Activated naive CD4-positive, alpha-beta T cell treated with anti-CD3 and anti-CD28 coated beads, Interleukin-2, amount 10 ng/mL, durations not matched to agents 7 days and 5 days (primary cell): ENCODE measurements at places on chromosomes 13 and 19.

GRCh38 chr19:32615569-32615968 lies 34.6 kb downstream of the PDCD5 start:
- H3K4me3 ChIP-seq, result no peak overlapping the region
- no peak for DNase-seq
- peaks cover 47% of the 10 kb centered on the region for H3K36me3 ChIP-seq
- H3K4me1 ChIP-seq, result no peaks in the 10 kb centered on the region
- H3K27me3 ChIP-seq, result no peaks in the 10 kb centered on the region

GRCh38 chr13:32535115-32535514 lies 3.5 kb downstream of the N4BP2L2 start:
- H3K4me3 ChIP-seq, result peak overlapping the region; percentile 0
- no peaks in the 10 kb centered on the region for H3K27me3 ChIP-seq
- peaks cover 76% of the 10 kb centered on the region for H3K4me1 ChIP-seq
- H3K27ac ChIP-seq, result no peak overlapping the region

DNA sequence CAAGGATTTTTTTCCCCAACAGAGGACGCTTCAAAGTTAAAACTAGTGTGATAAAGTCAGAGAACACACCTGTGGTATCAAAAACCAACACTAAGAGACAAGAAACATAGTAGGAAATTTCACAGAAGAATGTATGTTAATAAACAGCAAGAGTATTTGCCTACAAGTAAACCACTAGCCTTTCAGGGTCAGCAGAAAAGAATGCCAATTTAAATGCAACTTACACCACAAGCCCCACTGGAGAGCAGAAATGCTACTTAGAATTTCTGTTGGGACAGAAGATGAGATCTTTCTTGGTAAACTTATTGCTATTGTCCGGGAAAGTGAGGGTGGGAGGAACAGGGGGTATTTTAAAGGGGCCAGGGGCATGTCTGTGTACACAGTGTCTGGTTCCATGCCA lies 68.6 kb downstream of the STK24 start:
- peaks cover 40% of the 10 kb centered on the region for H3K36me3 ChIP-seq
- H3K27ac ChIP-seq, result peak overlapping the region; percentile 73
- H3K4me1 ChIP-seq, result peaks cover 75% of the 10 kb centered on the region

- H3K27ac ChIP-seq, result peak overlapping the region; percentile 94
- no peak for DNase-seq
- H3K36me3 ChIP-seq, result peaks cover 33% of the 10 kb centered on the region
- H3K4me1 ChIP-seq, result peaks cover 26% of the 10 kb centered on the region
These were observed 890 bp upstream of the ZNF611 start for GRCh38 chr19:52735734-52736133.

- H3K27me3 ChIP-seq, result no peaks in the 10 kb centered on the region
- no peaks in the 10 kb centered on the region for H3K36me3 ChIP-seq
- H3K4me1 ChIP-seq, result no peaks in the 10 kb centered on the region
- no peak overlapping the region for H3K4me3 ChIP-seq
- no peak for DNase-seq
These were observed 278.7 kb downstream of the DIAPH3 start for GRCh38 chr13:59885076-59885475.

- no peak for DNase-seq
- no peak overlapping the region for H3K4me3 ChIP-seq
- no peak overlapping the region for H3K27ac ChIP-seq
- peaks cover 19% of the 10 kb centered on the region for H3K4me1 ChIP-seq
- H3K36me3 ChIP-seq, result peaks cover 57% of the 10 kb centered on the region
- H3K27me3 ChIP-seq, result peaks cover 4% of the 10 kb centered on the region
These were observed 3.4 kb downstream of the TRAPPC2B start for GRCh38 chr19:57366776-57367175.

- H3K4me3 ChIP-seq, result peak overlapping the region; percentile 61
- DNase-seq, result no peak
These were observed 65.5 kb downstream of the RASA3 start for GRCh38 chr13:114066956-114067355.

DNA sequence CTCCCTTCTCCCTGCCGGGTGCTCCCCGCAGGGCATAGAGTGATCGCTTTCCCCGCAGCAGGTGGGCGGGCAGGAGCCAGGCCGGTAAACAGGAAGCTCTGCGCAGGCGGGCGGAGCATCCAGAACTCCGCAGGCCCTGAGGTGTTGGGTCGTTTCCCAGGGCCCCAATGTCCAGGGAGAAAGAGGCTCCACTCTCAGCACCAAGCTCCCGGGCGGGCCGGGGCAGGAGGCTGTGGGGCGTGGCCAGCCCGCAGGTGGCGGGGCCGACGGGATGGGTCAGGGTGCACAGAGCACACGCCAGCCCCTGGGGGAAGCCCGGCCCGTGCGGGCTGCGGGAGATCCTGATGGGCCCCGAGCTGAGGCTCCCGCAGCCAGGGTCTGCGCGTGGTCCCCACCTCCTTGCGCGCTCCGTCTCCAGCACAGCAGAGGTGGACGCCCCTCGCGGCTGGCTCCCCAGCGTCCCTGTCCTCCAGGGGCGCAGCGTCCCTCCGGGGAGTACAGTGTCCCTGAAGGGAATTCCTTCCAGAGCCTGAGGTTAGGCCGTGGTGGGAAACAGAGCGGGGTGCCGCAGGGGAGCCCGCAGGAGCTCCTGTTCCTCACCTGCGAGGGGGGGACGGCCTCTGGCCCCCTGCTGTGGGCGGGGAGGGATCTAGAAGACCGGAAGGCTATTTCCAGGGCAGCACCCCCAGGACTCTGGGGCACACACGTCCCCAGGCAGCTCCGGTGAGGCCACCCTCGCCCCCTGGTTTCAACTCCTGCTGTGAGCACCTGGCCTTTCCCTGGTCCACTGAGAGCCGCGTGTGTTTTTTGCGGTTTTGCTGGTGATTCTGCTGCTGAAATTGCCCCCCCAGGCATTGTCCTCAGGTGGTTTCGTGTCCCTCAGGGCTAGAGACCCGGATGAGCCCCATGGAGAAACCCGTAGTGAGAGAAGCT lies 12.2 kb downstream of the PIP5K1C start:
- peaks cover 4% of the 10 kb centered on the region for H3K27me3 ChIP-seq
- peak; percentile 71 for DNase-seq
- peak overlapping the region; percentile 69 for H3K4me3 ChIP-seq
- H3K27ac ChIP-seq, result peak overlapping the region; percentile 84
- H3K36me3 ChIP-seq, result peaks cover 19% of the 10 kb centered on the region

DNA sequence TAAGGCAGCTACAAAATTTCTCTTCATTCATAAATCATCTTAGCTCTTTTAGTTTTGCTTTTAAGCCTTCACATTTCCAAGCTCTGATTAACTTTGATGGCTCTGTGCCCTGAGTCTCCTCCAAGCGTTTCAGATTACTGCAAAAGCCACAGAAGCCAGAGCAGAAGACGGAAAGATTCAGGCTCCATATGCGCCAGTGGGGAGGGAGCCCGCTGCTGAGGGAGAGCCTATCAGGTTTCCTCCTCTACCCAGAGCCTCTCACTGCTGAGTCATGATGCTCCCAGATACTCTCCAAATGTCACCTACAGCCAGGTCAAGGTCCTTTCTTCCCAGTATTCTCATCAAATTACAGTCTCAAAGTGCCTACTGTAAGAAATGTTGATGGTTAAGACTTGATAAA lies 193.6 kb downstream of the RAP2A start:
- H3K36me3 ChIP-seq, result no peaks in the 10 kb centered on the region
- no peak overlapping the region for H3K27ac ChIP-seq
- peaks cover 3% of the 10 kb centered on the region for H3K27me3 ChIP-seq
- no peak overlapping the region for H3K4me3 ChIP-seq

- H3K27me3 ChIP-seq, result no peaks in the 10 kb centered on the region
- H3K4me3 ChIP-seq, result no peak overlapping the region
- no peak for DNase-seq
- H3K4me1 ChIP-seq, result no peaks in the 10 kb centered on the region
- H3K36me3 ChIP-seq, result no peaks in the 10 kb centered on the region
- H3K27ac ChIP-seq, result no peak overlapping the region
These were observed 298.4 kb downstream of the FGF14 start for GRCh38 chr13:102103469-102103868.

GRCh38 chr13:24927810-24928404 lies 163.9 kb downstream of the RNF17 start:
- no peak overlapping the region for H3K4me3 ChIP-seq
- H3K27me3 ChIP-seq, result peaks cover 54% of the 10 kb centered on the region
- no peak for DNase-seq
- H3K27ac ChIP-seq, result no peak overlapping the region

DNA sequence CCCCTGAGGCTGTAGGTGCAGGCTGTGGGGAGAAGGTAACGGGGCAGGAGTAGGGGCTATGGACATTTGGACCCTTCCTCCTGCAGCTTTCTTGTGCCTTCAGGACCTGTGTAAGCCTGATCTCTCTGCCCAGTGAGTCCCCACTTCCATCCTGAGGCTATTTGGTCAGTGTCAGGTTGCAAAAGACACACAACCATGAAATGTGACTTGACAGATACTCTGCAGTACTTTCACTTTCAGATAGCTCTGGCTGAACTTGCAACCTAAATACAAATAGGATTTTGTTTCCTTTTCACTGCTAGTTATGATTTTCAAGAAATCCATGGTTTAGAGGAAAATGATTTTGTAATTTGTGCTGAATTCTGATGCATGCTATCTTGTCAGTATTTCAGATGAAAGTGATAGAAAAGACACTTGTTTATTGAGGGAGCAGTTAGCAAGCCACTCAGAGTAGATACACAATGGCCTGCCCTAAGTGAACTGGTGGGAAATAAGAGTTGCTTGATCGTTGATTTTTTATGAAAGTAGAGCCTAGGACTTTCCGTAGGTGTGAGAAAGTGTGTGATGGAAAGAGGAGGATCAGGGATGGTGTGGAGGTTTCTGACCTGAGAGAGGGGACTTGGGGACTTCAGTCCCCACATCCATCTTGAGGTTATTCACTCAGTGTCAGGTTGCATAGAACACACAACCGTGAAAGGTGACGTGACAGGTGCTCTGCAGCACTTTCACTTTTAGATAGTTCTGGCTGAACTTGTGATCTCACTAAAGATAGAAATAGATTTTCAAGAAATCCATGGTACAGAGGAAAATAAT lies 18.1 kb upstream of the EID2 start:
- peaks cover 1% of the 10 kb centered on the region for H3K36me3 ChIP-seq
- peak overlapping the region; percentile 62 for H3K4me3 ChIP-seq
- H3K27me3 ChIP-seq, result no peaks in the 10 kb centered on the region
- peaks cover 34% of the 10 kb centered on the region for H3K4me1 ChIP-seq
- DNase-seq, result peak; percentile 59
- H3K27ac ChIP-seq, result peak overlapping the region; percentile 93

GRCh38 chr19:32403291-32403995 lies 2.1 kb upstream of the DPY19L3 start:
- no peak for DNase-seq
- H3K27ac ChIP-seq, result peak overlapping the region; percentile 45
- no peaks in the 10 kb centered on the region for H3K36me3 ChIP-seq

- H3K27ac ChIP-seq, result no peak overlapping the region
- peaks cover 95% of the 10 kb centered on the region for H3K27me3 ChIP-seq
- peaks cover 13% of the 10 kb centered on the region for H3K4me1 ChIP-seq
- DNase-seq, result no peak
- H3K4me3 ChIP-seq, result no peak overlapping the region
These were observed 2.0 kb downstream of the NPAS1 start for GRCh38 chr19:47021536-47022139.

DNA sequence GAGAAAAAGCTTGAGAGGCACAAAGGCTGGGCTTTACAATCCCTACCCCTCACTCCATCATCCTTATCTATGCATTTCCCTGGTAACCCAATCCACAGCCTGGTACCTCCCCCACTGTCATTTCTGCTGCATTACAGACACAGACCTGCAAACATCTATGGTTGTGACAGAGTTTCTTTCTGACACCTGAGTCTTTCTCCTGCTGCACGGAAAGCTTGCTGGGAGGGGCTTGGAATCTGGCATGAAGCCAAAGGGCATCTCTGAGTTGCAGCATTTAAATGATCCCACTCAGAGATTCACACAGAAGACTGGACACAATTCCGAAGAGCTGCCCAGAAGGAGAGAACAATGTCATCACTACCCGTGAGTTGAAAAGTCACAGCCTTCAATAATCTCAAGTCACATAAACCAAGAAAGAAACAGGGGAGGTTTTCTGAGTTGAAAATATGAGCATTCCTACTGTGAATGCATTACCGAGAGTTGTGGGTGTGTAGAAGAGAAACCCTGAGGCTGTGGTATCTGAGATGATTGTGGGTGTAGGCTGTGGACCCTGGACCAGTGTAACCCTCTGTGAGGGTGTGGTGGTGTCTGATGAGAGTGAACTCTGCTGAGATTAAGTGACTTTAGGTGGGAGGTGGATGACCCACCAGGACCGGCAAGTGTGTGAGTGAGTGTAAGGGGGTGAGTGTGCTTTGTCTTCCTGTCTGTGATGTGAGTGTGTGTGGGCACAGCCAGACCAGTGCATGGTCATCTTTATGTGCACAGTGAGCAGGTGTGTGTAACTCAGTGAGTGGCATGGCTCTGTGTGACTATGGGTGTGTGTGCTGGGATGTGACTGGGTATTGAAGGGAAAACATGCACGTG lies at the start of gene LGALS14:
LGALS14 (plus strand) TSS at position 301 of the 864 bp plus-strand sequence; CDS start at position 349, 48 bp downstream.
- peaks cover 17% of the 10 kb centered on the region for H3K36me3 ChIP-seq
- DNase-seq, result no peak
- H3K27ac ChIP-seq, result peak within 1 kb of the TSS; percentile 86
- peaks cover 11% of the 10 kb centered on the region for H3K27me3 ChIP-seq
- no peak within 1 kb of the TSS for H3K4me3 ChIP-seq

DNA sequence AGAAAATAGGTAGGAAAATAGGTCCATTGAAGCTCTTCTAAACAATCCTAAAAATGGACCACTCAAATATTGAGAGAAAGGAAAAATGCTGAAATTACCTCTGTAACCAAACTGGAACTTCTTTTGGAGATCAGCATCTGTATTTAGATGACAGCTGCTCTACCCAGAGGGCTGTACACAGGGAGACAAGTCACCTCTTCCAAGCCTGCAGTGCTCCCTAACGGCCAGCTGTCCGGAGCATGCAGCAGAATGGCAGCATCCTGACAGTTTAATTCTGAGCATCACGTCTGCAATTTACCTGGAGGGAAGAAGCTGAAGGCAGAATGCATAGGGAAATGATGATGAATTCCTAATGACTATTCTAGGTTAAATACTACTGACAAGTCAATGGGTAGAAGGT lies 62.8 kb upstream of the DIAPH3 start:
- no peaks in the 10 kb centered on the region for H3K27me3 ChIP-seq
- H3K4me1 ChIP-seq, result no peaks in the 10 kb centered on the region
- H3K27ac ChIP-seq, result no peak overlapping the region
- no peak overlapping the region for H3K4me3 ChIP-seq
- H3K36me3 ChIP-seq, result no peaks in the 10 kb centered on the region

- DNase-seq, result no peak
- no peaks in the 10 kb centered on the region for H3K27me3 ChIP-seq
- peaks cover 2% of the 10 kb centered on the region for H3K4me1 ChIP-seq
- no peak overlapping the region for H3K27ac ChIP-seq
These were observed 10.6 kb downstream of the DCAF15 start for GRCh38 chr19:13962699-13963602.

GRCh38 chr19:14972676-14973075 lies 7.0 kb downstream of the SLC1A6 start:
- H3K4me3 ChIP-seq, result no peak overlapping the region
- no peaks in the 10 kb centered on the region for H3K4me1 ChIP-seq
- H3K27me3 ChIP-seq, result peaks cover 16% of the 10 kb centered on the region
- H3K27ac ChIP-seq, result no peak overlapping the region
- no peaks in the 10 kb centered on the region for H3K36me3 ChIP-seq

- no peak overlapping the region for H3K27ac ChIP-seq
- no peak for DNase-seq
- H3K4me1 ChIP-seq, result no peaks in the 10 kb centered on the region
- no peak overlapping the region for H3K4me3 ChIP-seq
- H3K36me3 ChIP-seq, result no peaks in the 10 kb centered on the region
These were observed 33.0 kb downstream of the GPR12 start for GRCh38 chr13:26727633-26728032.
